ENCODE measurements at places on chromosomes 2 and 18.

DNA sequence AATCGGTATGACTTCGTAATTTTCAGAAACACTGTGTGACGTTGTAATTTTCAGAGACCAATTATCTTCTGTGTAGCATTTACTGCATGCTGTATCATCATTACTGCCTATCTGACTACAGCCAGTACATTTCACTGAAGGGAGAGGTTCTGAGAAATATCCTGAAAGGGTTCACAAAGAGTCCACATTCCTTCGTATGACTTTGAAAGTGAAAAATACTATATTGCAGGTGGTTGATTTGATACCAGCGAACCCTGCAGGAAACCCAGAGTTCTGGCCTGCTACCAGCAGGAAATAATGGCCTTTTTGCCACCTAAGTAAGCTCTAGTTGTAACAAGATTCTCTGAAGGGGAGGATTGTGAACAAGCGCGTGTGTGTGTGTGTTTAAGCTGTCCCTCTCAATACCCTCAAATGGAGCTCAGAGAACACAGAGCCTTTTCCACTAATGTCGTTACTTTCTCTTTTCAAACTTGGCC, 155.5 kb downstream of the ARHGAP28 start:
- no peak for DNase-seq

DNA sequence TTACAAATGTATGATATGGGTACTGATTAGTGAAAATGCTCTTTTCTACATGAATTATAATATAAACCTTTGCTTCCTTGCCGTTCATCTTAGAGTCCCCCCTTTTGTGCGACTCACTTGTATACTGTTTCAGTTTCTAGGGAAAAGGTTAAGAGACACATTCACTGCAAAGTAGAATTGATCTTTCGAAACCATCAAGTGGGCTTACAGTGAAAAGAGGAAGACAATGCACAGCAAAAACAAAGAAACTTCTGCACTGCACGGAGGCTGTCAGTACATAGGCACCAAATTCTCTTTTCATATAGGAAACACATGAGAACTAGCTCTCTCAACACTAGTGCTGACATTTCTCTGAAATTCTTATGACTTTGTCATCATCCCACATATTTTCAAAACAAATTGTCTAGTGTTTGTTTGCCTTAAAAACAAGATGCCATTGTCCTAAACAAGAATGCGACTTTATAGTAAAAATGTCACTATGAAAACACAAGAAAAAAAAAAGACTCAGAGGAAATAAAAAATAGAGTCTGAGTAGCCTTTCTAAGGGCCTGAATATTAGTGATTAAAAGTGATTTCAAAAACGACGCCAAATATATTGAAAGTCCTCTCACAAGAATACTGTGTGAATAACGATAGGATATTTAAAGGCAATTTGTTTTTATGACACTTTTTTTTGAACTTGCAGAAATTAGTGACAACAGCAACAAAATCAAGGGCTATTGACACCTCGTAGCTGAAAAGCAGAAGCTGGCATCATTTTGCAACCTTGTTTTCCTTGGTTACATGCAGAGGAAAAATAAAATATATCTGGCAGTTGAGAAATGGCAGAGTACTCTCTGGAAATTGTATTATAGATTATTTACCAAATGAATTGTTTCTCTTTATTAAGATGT, 827.0 kb downstream of the BCL11A start:
- no peak for DNase-seq

DNA sequence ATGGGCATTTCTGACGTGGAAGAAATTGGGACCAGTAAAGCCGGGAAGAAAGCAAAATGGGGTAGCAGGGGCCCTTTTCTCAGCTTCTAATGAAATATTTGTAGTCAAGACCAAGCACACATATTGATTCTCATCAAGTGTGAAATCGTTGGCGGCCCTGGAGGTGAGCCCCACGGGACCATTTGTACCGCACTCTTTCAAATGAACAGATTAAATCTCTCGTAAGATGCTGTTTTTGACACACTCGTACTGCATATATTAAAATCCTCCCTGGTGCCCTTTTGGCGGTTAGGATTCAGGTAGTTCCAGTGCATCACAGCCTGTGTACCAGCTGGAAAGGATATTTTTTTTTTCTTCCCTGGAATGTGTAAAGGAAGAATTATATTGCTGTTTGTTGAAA, 9.9 kb upstream of the MYL1 start:
- DNase-seq, result no peak

- no peak for DNase-seq
Observed at GRCh38 chr2:109304731-109305470, 175.9 kb downstream of the SH3RF3 start.

GRCh38 chr18:45408218-45408617, 207.1 kb upstream of the SLC14A2 start:
- peak; percentile 32 for DNase-seq

- no peak for DNase-seq
Observed at GRCh38 chr2:120442923-120443571, 97.1 kb downstream of the INHBB start.

DNA sequence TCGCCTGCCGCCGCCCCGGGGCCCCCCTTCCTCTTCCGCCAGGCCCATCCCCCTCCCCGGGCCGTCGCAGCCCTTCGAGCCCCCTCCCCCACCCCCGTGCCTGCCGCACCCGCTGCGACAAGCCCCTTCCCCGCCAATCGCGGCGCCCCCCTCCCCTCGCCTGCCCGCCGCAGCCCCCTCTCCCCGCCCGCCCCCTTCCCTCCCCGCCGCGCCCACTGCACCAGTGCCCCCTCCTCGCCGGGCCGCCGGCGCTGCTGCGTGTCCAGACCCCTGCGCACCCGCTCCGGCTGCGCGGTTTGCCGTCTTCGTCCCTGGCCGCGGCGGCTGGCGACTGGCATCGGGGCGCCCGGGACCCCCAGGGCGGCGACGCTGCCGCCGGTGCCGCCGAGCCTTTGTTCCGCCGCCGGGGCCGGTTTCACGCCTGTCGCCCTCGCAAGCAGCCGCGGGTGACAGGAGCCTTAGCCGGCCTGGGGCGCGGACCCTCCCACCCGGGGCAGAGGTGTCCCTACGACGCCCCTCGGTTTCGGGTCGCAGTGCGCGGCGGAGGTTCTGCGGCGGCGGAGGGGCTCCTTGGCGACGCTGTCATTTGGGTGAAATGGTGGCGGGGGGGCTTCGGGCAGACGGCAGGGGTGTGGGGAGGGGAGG, 18.1 kb downstream of the GPC1 start:
- no peak for DNase-seq

- DNase-seq, result no peak
Observed at GRCh38 chr2:136122661-136123060, 4.7 kb upstream of the CXCR4 start.

GRCh38 chr18:13362607-13363006, 144.0 kb downstream of the LDLRAD4 start:
- DNase-seq, result no peak

DNA sequence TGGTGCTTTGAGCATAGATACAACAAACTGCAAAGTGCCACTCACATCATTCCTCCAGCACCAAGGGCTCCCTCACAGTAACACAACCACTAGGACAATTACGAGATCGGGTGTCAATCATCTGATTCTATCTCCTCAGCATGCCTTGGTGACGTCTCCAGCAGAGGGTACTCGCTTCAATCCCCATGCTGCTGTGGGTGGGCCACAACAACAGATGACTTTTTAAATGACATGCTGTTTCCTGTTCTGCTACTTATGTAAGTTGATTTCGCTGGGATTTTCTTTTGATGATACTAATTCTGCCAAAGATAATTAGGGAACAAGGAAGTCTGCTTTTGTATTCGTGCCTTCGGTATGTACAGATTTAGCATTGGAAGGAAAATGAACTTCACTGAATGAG, 1113.0 kb downstream of the BCL11A start:
- no peak for DNase-seq

DNA sequence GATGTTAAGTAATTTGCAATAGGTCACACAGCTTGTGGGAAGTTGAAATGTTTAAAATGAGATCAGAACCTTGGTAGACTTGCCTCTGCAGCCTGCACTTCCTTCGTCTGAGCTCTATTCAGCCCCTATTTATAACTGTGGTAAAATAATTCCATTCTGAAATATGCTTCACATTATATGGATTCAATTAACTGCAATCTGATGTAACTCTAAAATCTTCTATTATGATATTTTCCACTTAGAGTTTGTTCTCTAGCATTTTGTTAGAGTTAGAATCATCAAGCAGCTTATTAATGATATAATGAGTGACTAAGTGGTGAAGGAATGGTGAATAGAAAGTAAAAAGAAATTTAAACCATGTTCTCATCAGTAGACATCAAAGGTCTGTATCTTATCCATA, 139.6 kb upstream of the ARHGAP28 start:
- no peak for DNase-seq

- peak; percentile 52 for DNase-seq
Observed at GRCh38 chr2:30201990-30202389, 29.3 kb upstream of the LBH start.

DNA sequence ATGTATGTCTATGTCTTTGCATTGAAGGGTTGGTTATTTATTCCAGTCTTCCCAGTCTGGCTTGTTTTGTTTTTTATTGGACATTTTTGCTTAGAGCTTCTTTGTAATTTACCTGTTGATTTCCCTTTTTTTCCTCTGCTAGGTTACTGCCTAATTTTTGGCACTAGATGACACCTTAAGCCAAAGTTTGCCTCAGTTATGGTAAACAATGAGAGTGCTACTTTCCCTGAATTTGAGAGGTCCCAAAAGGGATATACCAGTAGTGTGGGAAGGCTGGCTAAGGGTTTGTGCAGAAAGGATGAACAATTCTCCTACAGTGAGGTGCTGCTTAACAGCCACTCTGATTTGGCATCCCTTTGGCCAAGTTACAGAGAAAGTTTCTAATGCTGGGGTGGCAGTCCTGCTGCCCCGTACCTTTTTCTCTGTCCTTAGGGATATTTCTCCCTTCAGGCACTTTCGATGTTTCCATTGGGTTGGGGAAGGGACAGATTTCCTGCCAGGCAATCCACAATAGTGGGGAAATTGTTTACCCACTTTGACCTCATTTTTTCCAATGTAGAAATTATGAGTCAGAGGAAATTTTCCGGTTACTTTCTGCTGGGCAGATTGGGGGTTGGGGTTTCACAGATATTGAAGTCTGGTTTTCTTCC, 354.9 kb downstream of the PTPRM start:
- peak; percentile 52 for DNase-seq

GRCh38 chr2:133303150-133303549, 265.1 kb downstream of the NCKAP5 start:
- peak; percentile 35 for DNase-seq

- no peak for DNase-seq
Observed at GRCh38 chr18:59352250-59352855, 6.7 kb downstream of the LMAN1 start.

GRCh38 chr2:72780477-72780876, 45.4 kb downstream of the EXOC6B start:
- DNase-seq, result peak; percentile 59

DNA sequence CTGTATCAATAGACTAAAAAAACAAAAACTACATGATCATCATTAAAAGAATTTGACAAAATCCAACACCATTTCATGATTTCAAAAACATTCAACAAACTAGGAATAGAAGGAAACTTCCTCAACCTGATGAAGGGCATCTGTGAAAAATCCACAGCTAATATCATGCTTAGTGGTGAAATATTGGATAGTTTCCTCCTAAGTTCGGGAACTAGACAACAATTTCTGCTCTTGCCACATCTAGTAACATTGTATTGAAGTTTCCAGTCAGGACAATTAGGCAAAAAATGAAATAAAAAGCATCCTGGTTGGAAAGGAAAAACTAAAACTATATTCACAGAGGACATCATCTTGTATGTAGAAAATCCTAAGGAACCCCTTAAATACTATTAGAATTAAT, 34.8 kb downstream of the TNS1 start:
- no peak for DNase-seq

GRCh38 chr2:221050020-221050795, 521.9 kb downstream of the EPHA4 start:
- no peak for DNase-seq

DNA sequence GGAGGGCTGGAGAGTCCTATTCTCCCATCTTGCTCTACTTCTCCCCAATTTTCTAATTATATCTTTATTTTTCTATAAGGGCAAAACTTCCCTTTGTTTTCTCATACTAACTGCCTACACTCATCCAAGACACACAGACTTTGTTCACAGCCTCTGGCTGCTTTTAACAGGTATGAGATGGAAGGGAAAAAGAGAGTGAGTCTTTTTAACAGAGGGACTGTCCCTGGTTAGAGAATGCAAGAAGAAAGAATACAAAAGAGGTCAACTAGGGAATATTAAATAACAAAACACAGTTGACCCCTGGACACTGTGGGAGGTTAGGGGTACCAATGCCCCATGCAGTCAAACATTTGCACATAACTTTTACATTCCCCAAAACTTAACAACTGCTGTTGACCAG, 41.8 kb downstream of the SP100 start:
- no peak for DNase-seq

DNA sequence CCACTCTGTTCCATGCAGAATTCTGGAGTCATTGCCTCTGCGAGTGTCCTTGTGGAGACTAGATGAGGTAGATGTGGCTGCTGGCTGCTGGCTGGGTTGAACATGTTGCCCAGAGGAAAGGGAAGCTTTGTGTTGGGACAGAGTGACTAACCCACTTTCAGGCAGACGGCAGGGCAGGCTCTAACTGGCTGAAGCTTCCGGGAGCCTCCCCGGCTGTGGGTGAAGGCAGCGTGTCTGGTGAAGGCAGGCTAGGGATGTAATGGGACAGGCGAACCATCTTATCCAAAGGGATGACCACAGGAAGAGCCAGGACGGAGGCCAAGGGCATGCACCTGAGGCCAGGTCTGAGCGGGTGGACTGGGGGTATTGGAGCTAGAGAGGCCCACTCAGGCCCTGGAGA, 16.0 kb downstream of the ASPRV1 start:
- DNase-seq, result no peak

GRCh38 chr2:69731147-69731970, 10.6 kb upstream of the ANXA4 start:
- DNase-seq, result no peak

- no peak for DNase-seq
Observed at GRCh38 chr18:29653671-29654215, 1388.8 kb downstream of the DSC3 start.

- DNase-seq, result no peak
Observed at GRCh38 chr2:28389399-28390240, 3.0 kb upstream of the FOSL2 start.

GRCh38 chr2:227719641-227720040, 1.8 kb upstream of the SLC19A3 start:
- no peak for DNase-seq

DNA sequence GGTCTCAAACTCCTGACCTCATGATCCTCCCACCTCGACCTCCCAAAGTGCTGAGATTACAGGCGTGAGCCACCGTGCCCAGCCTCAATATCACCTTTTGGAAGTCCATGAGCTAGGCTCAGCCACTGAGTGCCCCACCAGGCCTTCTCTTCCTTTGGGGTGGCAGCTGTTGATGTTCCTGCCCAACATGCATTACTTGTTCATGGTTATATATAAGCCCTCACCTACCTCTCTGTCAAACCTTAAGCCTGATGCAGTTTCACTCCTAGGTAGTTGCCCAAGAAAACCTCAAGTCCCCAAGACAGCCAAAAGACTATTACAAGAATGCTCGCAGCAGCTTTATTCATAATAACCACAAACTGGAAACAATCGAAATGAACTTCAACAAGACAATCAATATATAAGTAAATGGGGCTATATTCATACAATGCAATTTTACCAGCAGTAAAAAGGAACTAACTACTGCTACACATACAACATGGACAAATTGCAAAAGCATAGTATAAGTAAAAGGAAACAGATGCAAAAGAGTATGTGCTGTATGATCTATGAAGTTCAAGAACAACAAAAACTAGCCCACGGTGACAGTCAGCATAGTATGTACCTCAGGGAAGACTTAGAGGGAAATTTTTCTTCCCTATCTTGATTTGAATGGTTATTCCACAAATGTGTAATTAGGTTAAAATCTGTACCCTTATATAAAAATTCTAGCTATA, 59.6 kb upstream of the REL start:
- DNase-seq, result no peak
